Right atrium auricular region (tissue), 2 donors: ENCODE measurements at places on chromosomes 4 and X. TPM values are rescaled to one million over a fixed set of nuclear protein-coding genes. Genes with fewer than 3 reads are reported as not detected.

FGF13 gene
- total RNA-seq = 1.9 TPM

DNA sequence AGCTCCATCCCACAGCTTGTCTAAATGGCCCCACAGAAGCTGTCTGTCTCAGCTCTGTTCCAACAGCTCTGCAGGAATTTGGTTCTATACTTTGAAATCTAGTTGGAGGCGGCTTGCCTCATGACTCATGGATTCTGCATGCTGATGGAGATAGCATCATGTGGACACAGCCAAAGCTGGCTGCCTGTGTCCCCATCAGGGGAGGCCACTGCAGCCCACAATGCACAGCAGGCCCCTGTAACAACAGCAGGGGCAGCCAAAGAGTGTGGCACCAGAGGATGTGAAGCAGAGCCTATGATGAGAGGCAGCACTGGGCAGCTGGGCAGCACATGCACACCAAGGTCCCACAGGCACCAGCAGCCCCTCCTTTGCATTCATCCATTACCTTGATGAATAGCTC lies 67.2 kb downstream of the DCAF12L1 start:
- DNase-seq = no peak
- H3K36me3 ChIP-seq = no peaks in the 10 kb centered on the region
- H3K4me1 ChIP-seq = no peaks in the 10 kb centered on the region
- no peak overlapping the region for H3K4me3 ChIP-seq
- H3K27ac ChIP-seq = no peak overlapping the region

GRCh38 chr4:154946113-154946512 lies 165.0 kb downstream of the RBM46 start:
- H3K27me3 ChIP-seq = no peaks in the 10 kb centered on the region
- no peak for DNase-seq
- no peak overlapping the region for H3K4me3 ChIP-seq
- H3K4me1 ChIP-seq = no peaks in the 10 kb centered on the region
- no peak overlapping the region for H3K27ac ChIP-seq

- H3K27me3 ChIP-seq = no peaks in the 10 kb centered on the region
- no peaks in the 10 kb centered on the region for H3K36me3 ChIP-seq
- DNase-seq = no peak
- H3K4me3 ChIP-seq = no peak overlapping the region
Measured at GRCh38 chr4:107877361-107877760, 52.6 kb downstream of the SGMS2 start.

- no peaks in the 10 kb centered on the region for H3K4me1 ChIP-seq
- DNase-seq = no peak
- no peak overlapping the region for H3K27ac ChIP-seq
- no peak overlapping the region for H3K4me3 ChIP-seq
- H3K36me3 ChIP-seq = no peaks in the 10 kb centered on the region
- no peaks in the 10 kb centered on the region for H3K27me3 ChIP-seq
Measured at GRCh38 chr4:48603366-48604003, 113.4 kb downstream of the ZAR1 start.
